Myometrial cell (primary cell): ENCODE measurements at places on chromosomes 5 and 9. TPM values are rescaled to one million over a fixed set of nuclear protein-coding genes. Genes with fewer than 3 reads are reported as not detected.

POLR1E gene
- total RNA-seq = 30.6 and 34.2 TPM in 2 replicates

WWC1 gene
- not detected in 2 replicates for total RNA-seq

MORN5 gene
- not detected in 2 replicates for total RNA-seq

CDH9 gene
- not detected in 2 replicates for total RNA-seq

FBN2 gene
- 63.1 and 80.1 TPM in 2 replicates for total RNA-seq

FBLL1 gene
- total RNA-seq = 0.29 TPM in 1 of 2 replicates, not detected in the other
